ENCODE measurements at places on chromosomes 12 and 14.
A peak's percentile ranks its signal among the peaks of the same experiment; 100 is the strongest.

GRCh38 chr14:79161571-79161970 lies 991.4 kb downstream of the NRXN3 start:
- no peak for DNase-seq

DNA sequence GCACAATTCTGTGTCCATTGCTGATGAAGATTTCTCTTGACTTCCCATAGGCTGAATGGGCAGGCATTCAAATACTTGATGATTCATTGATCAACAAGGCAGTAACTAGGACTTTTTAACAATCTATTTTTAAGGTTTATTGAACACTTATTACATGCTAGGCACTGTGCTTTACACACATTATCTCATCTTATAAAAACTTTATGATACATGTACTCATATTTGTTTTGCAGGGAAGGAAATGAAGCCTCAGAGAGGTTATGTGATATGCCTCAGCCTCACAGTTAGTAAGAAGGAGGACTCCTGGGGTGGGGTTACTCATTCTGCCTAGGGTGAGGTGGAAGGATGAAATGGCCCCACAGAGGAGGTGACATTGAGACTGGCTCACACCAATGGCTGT lies 12.9 kb upstream of the EMP1 start:
- no peak for DNase-seq

GRCh38 chr12:19398376-19399363 lies 40.6 kb upstream of the AEBP2 start:
- DNase-seq, result no peak

- peak; percentile 49 for DNase-seq
Measured at GRCh38 chr12:68497702-68498101, 113.0 kb upstream of the RAP1B start.

DNA sequence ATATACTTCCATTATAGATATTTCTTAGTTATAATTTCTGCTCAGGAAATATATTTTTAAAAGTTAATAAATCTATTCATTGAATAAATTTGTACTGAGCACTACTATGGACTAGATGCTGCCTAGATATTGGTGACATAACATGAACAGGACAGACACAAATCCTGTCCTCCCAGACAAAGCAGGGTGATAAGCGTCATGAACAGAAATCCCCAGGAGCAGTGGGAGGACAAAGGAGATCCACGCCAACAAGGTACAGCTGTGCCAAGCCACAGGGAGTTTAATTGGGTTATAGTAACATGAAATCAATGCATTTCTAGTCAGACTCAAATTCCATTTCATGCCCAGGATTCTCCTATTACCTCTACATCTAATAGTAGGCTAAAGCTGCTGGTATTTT lies 171.8 kb upstream of the CPNE8 start:
- no peak for DNase-seq

DNA sequence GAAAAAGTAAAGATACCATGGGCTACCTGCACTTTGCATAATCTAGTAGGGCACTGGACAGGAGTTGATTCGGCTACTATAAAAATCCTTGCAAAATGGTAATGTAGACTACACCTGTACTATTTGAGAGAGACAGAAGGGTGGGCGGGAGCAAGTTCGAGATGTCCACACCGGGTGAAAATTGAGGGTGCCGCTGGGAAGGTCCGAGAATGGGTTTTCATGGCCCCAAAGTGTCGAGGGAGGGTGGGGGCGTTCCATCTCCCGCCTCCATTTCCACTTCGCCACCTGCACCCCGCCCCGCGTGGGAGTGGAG lies 648 bp downstream of the SNX6 start:
- DNase-seq, result no peak

- DNase-seq, result peak; percentile 18
Measured at GRCh38 chr14:104794099-104794498, 1.4 kb downstream of the AKT1 start.

DNA sequence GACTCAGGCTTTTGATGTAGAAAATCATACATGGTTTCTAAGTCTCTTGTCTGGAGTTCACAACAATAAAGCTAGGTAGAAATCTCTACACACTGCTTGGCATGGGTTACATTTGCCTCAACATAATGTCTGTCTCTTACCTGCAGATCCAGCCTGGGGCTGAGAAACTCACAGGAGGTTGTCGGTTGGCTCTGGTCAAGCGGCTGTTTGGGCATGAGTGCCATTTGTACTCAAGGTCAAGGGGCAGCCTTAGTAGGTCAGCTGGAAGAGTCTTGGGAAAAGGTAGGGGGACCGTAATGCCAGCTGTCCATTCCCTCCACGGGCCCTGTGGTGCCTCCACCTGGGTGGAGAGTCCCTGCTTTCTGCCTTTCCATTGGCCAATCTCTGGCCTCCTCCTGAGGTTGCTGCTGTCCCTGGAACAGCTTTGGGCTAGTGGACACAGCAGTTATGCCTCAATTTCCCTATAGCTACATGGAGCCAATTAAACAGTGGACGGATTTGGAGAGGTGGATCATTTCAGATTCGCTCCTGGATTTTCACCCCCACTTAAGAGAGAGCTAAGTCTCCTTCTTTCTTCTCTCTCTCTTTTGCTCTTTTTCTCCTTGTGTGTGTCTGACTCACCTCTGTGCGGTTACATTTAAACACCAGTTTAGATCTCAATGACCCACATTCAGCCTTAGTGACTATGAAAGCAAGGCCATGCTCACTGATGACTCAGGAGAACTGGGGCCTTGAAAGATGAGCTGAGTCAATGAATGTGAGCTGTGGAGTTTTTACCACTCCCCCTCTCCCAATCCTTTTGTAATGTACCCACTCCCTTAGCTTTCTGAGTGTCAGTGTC lies 132.8 kb upstream of the HIF1A start:
- DNase-seq, result peak; percentile 99

GRCh38 chr12:66713984-66714383 lies 35.1 kb upstream of the GRIP1 start:
- no peak for DNase-seq

- no peak for DNase-seq
Measured at GRCh38 chr12:80015660-80016059, 80.8 kb upstream of the PPP1R12A start.

GRCh38 chr14:104639471-104639870 lies 34.9 kb upstream of the TMEM179 start:
- no peak for DNase-seq

DNA sequence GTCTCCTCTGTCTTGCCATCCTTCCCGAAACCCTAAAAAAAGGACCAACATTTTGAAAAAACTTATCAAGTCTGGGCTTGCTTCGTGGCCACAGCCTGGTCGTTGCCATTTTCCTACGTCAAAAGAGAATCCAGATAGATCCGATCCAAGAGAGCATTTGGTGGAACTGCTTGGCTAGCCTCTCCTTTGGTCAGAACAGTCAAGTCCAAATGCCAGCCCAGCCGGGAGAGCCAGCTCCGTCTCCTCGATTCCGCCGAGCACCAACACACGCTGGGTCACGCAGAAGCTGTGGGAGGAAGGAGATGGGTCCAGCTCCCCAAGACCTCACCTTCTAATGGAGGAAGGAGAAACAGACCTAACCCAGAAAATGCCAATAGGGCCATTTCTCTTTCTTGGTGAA lies 9.3 kb upstream of the PRIMA1 start:
- no peak for DNase-seq

DNA sequence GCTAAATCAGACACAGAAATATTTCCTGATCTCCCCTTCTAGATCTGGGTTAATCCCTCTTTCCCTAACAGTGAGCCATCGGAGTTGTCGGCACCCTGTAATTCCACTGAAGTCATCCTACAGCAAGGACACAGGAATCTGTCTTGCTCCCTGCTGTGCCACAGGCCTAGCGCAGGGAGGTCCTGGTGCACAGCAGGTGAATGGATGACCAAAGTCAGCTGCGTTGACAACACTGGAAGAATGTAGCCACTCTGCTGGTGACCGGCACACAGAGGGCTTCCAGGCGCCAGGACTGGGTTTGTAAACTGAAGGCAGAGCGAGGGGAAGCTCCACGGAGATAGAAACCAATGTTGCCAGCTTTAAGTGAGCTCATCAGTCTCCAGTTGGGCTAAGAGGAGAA lies 23.6 kb downstream of the TMEM229B start:
- no peak for DNase-seq

DNA sequence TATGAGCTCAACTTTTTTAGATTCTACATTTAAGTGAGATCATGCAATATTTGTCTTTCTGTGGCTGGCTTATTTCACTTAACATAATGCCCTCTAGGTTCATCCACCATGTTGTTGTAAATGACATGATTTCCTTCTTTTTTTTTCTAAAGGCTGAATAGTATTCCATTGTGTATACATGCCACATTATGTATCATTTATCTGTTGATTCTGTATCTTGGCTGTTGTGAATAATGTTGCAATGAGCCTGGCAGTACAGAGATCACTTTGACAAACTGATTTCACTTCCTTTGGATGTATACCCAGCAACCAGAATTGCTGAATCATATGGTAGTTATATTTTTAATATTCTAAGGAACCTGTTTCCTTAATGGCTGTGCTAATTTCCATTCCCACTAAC lies 19.1 kb downstream of the FBXW8 start:
- no peak for DNase-seq

- DNase-seq, result peak; percentile 76
Measured at GRCh38 chr12:71840231-71840847, 780 bp downstream of the TBC1D15 start.

GRCh38 chr14:61420326-61420725 lies 98.9 kb downstream of the PRKCH start:
- peak; percentile 91 for DNase-seq

- DNase-seq, result no peak
Measured at GRCh38 chr12:115085594-115085993, 401.6 kb upstream of the TBX3 start.

- no peak for DNase-seq
Measured at GRCh38 chr12:104582739-104583138, 126.0 kb downstream of the CHST11 start.

DNA sequence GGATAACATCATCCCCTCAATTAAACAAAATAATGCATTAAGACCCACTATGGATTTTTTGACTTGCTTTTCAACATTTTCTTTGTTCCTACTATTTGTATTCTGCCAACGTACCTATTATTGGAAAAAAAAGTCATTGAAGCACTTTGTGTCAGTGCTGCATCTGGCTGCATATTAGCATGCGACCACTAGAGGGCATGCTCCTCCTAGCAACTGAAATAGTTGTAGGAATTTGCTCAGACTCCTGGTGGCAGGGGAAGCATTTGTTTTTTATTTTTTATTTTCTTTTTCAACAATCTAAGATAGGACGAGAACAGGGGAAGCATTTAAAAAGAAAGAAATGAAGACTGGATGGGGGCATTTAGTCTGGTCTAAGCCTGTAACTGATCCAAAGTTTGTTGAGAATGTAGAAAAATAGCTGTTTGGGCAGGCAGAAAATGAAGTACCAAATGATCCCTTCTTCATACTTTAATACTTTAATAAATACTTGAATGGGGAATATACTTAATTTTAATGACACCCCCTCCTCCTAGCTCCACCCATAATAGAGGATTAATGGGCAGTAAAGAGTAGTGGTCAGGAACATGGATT lies 14.5 kb upstream of the CLEC4A start:
- peak; percentile 5 for DNase-seq

GRCh38 chr14:69242311-69243224 lies 17.4 kb upstream of the GALNT16 start:
- peak; percentile 5 for DNase-seq

DNA sequence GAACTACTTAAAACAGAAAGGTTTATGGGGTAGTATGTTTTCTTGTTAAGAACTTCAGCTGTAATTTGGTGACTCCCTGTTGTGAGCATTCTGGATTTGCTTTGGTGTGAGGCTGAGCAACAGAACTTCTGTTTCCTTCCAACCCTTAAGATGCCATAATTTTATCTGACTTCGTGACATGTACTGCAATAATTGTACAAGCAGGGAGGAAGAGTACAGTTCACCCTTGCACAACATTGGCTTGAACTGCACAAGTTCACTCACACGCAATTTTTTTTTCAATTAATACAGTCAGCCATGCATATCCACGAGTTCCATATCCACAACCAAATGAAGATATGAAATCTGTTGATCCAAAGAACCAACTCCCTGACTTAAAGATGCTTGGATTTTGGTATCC lies 42.9 kb upstream of the ANKS1B start:
- no peak for DNase-seq

DNA sequence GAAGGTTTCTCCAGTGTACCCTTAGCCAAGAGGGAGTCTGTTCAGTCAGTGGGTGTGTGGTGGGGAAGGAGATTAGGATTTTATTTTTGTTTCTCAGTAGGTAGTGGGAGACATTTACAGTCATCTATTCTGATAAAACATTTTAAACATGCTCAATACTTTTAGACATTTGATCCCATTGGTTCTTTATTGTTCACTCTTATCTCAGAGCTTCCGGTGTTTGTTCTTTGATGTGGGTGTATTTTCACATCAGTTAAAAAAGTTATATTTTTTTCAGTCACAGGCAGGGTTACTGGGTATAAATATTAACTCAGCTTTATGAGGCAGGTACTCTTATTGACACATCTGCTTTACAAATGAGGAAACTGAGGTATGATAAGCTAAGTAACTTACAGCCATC lies 43.3 kb upstream of the LRRK2 start:
- no peak for DNase-seq

DNA sequence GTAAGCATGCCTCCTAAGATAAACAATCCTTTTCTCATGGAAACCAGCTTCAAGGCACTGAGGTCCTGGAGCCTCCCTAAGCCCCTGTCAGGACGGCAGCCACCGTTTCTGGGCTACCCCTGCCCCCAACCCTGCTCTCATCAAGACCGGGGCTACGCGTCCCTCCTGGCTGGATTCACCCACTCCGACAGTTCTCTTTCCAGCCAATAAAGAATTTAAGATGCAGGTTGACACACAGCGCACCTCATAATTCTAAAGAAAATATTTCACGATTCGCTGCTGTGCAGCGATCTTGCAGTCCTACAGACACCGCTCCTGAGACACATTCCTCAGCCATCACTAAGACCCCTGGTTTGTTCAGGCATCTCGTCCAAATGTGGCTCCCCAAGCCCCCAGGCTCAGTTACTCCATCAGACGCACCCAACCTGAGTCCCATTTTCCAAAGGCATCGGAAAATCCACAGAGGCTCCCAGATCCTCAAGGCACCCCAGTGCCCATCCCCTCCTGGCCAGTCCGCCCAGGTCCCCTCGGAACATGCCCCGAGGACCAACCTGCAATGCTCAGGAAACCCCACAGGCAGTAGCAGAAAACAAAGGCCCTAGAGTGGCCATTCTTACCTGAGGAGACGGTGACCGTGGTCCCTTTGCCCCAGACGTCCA lies 336.3 kb downstream of the TMEM121 start:
- DNase-seq, result no peak

GRCh38 chr14:25349269-25349668 lies 299.3 kb upstream of the STXBP6 start:
- no peak for DNase-seq

GRCh38 chr12:64528616-64529015 lies 76.7 kb downstream of the TBK1 start:
- no peak for DNase-seq

DNA sequence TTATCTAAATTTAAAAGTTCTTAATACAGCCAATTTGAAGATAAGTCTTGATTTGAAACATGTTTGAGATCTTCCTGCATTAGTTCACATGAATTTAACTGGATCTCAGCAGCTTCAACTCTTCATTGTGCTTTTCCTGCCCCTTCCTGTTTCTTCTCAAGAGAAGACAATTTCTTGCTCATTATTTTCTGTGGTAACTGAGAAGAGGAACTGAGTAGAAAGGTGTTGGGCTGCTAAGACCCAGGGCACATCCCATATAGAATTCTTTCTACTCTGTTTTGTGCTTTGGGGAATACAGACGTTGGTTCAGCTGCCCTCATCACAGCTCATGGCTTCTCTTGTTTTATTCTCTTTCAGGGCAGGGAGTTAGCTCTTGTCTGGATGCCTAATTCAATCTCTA lies 110.2 kb downstream of the SNAPC1 start:
- no peak for DNase-seq
